Cerebellar cortex (tissue), 1 donor: ENCODE measurements at places on chromosomes 12 and 14.

- DNase-seq = no peak
Observed at GRCh38 chr14:80264702-80265101, 53.4 kb upstream of the DIO2 start.

GRCh38 chr14:36845356-36846012 is 183.8 kb downstream of the PAX9 start:
- DNase-seq = no peak

GRCh38 chr14:65373671-65374039 is 38.9 kb upstream of the FUT8 start:
- DNase-seq = no peak

GRCh38 chr14:73457041-73457923 is 1.1 kb downstream of the NUMB start:
- peak; percentile 43 for DNase-seq

GRCh38 chr12:5243014-5243413 is 188.9 kb upstream of the NTF3 start:
- DNase-seq = no peak

DNA sequence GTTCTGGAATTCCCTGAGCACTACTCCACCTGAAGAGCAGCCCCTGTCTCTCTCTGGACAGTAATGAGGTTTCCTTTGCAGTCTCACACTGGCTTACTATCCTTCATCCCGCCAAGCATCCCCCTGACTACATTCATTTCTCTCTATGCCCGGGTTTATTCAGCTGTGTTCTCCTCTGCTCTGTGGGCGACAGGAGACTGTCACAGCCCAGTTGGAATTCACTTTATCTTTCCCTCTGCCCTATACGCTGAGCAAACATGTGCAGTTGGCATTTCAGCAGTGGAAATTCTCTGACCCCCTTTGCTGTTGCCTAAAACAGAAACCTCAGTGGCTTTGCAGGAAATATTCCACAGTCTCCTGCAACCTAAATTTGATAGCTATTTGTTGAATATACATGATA is 83.5 kb upstream of the MAX start:
- no peak for DNase-seq

DNA sequence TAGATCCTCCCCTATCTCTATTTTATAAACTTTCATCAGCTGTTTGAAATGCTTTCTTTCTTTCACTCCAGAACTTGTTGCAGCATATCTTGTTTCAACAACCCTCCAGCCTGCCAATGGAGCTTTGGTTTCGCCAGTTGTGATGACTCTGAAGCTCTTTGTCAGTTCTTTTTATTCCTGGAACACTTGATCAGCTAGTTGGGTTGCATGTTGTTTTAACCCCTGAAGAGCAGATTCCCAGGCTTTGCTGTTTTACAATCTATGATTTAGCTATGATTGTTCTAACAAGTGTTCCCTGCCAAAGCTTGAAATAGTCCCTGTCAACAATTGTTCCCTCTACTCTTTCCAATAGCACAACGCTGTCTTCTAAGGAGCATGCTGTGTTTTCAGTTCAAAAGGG is 50.6 kb upstream of the FUT8 start:
- DNase-seq = no peak
